ENCODE measurements at places on chromosomes 4 and X. TPM values are rescaled to one million over a fixed set of nuclear protein-coding genes. Genes with fewer than 3 reads are reported as not detected.
A peak's percentile ranks its signal among the peaks of the same experiment; 100 is the strongest.

The FRMD7 gene
- total RNA-seq = not detected

The HPGD gene
- total RNA-seq = not detected

GRCh38 chr4:169565606-169566005 lies 46.8 kb downstream of the NEK1 start:
- H3K27me3 ChIP-seq = no peaks in the 10 kb centered on the region
- no peak overlapping the region for H3K27ac ChIP-seq
- no peak for DNase-seq
- H3K4me1 ChIP-seq = peaks cover 15% of the 10 kb centered on the region

DNA sequence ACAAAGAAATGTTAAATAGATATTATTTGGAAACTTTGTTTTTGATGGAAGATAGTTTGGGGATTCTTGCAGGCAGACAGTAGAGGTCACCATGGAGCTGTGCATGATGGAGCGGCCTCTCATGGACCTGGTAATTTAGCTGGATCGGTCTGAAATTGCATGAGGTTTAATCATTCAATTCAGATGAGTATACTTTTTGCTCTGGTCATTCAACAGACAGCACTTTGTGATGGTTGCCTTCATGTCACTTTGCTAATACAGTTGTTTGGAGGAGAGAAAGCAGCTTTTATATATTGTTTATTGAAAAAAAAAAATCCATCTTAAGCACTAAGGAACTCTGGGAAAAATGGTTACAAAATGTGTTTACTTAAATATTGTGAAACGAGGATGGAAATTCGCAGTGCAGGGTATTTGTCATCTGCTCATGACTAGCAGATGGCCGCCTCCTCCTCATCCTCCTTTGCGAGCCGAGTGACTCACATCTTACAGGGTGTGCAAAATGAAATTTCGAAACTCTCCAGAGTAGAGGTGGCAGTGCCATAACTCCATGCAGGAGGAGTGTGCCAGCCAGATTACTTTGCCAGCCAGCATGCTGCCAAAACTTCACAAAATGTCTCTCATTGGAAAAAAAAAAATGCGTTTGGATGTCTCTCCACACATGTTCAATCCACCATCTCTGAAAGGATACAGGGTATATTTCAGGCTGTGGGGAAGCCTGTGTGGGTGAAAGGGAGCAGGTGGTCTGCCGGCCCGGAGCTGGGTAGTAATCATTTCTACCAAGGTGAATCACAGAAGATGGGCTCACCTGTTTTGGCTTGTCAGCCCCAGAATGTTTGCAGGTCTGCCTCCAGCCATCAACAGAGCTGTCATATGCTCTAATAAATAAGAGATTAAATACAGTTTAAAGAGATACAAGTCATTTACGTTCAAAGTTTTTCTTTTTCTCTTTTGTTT lies 314.9 kb upstream of the DIPK2B start:
- H3K27ac ChIP-seq = peak overlapping the region; percentile 93
- peaks cover 65% of the 10 kb centered on the region for H3K4me1 ChIP-seq
- H3K36me3 ChIP-seq = peaks cover 5% of the 10 kb centered on the region
- peak; percentile 86 for DNase-seq
- H3K4me3 ChIP-seq = peak overlapping the region; percentile 60
- peaks cover 3% of the 10 kb centered on the region for H3K27me3 ChIP-seq

The H2BW2 gene
- not detected for total RNA-seq

DNA sequence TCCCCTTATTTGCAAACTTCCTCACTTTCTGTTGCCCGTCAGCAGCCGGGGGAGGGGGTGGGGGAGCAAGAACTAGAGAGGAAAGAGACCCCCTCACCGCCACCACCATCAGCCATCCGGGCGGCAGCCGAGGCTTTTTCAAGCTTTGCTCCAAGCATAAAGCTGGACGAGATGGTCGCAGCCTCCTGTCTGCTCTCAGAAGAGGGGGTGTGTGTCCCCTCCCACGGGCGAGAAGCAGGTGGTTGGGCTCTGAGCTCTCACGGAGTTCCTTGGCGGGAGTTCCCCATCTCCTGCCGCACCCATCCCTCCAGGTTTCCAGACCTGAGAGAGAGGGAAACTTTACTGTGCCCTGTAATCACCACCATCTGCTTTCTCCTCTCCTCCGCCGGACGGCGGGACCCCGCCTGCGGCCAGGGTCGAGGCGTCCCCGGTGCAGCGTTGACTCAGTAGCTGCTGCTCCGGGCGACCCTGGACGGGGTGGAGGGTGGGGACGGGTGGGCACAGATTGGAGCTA lies 4.7 kb upstream of the ARX start:
- DNase-seq = no peak
- H3K4me1 ChIP-seq = peaks cover 11% of the 10 kb centered on the region
- peak overlapping the region; percentile 28 for H3K4me3 ChIP-seq
- no peak overlapping the region for H3K27ac ChIP-seq

GRCh38 chrX:115968436-115969252 lies 201.9 kb upstream of the AGTR2 start:
- H3K36me3 ChIP-seq = no peaks in the 10 kb centered on the region
- H3K4me1 ChIP-seq = no peaks in the 10 kb centered on the region
- H3K27me3 ChIP-seq = no peaks in the 10 kb centered on the region
- no peak for DNase-seq
- no peak overlapping the region for H3K27ac ChIP-seq
- no peak overlapping the region for H3K4me3 ChIP-seq

The RBMXL3 gene
- total RNA-seq = not detected

The ARFIP1 gene
- total RNA-seq = 38.9 TPM

- H3K4me3 ChIP-seq = no peak overlapping the region
- H3K27me3 ChIP-seq = no peaks in the 10 kb centered on the region
- no peak for DNase-seq
These were observed 218.0 kb downstream of the QDPR start for GRCh38 chr4:17293901-17294300.

The MAGEB17 gene
- total RNA-seq = not detected

The FREM3 gene
- total RNA-seq = not detected

The ITM2A gene
- total RNA-seq = not detected

DNA sequence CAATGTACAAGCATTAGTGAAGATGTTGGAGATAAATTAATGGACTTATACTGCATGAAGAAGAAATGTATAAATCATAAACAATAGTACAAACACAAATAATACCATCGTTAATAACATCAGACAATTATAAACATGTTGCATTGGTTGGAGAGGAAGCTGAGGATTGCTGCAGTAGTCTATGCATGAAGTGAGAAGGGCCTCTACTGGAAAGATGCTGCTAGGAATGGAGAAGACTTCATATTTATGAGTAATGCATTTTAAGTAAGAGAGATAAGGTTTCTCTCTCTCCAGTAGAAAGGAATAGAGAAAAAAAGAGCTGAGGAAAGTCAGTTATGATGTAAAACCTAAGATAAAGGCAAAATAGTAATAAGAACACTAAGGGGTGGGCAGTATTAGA lies 247.8 kb downstream of the GRID2 start:
- H3K27ac ChIP-seq = no peak overlapping the region
- H3K27me3 ChIP-seq = no peaks in the 10 kb centered on the region
- DNase-seq = no peak
- no peaks in the 10 kb centered on the region for H3K36me3 ChIP-seq
- H3K4me1 ChIP-seq = no peaks in the 10 kb centered on the region
- H3K4me3 ChIP-seq = no peak overlapping the region

The ALB gene
- total RNA-seq = not detected

DNA sequence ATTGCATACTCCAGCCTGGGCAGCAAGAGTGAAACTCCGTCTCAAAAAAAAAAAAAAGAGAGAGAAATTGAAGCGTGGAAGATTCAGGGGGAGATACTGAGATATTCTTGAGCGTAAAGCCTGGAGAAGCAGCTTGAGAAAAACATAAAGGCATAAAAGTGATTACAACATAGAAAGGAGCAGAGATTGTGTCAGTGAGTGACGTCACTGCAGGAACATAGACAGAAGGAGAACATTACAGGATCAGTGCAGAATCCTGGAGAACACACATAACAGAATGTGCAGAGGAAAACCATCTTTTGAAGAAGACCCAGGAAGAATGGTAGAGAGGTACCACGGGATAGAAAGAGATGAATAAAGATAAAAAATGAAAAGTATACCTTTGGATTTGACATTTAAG lies 147.0 kb downstream of the APBB2 start:
- H3K27ac ChIP-seq = no peak overlapping the region
- H3K27me3 ChIP-seq = no peaks in the 10 kb centered on the region
- peaks cover 41% of the 10 kb centered on the region for H3K4me1 ChIP-seq
- no peaks in the 10 kb centered on the region for H3K36me3 ChIP-seq
- no peak for DNase-seq
- no peak overlapping the region for H3K4me3 ChIP-seq
